ENCODE measurements at places on chromosomes 16 and 17. TPM values are rescaled to one million over a fixed set of nuclear protein-coding genes. Genes with fewer than 3 reads are reported as not detected.
A peak's percentile ranks its signal among the peaks of the same experiment; 100 is the strongest.

DNA sequence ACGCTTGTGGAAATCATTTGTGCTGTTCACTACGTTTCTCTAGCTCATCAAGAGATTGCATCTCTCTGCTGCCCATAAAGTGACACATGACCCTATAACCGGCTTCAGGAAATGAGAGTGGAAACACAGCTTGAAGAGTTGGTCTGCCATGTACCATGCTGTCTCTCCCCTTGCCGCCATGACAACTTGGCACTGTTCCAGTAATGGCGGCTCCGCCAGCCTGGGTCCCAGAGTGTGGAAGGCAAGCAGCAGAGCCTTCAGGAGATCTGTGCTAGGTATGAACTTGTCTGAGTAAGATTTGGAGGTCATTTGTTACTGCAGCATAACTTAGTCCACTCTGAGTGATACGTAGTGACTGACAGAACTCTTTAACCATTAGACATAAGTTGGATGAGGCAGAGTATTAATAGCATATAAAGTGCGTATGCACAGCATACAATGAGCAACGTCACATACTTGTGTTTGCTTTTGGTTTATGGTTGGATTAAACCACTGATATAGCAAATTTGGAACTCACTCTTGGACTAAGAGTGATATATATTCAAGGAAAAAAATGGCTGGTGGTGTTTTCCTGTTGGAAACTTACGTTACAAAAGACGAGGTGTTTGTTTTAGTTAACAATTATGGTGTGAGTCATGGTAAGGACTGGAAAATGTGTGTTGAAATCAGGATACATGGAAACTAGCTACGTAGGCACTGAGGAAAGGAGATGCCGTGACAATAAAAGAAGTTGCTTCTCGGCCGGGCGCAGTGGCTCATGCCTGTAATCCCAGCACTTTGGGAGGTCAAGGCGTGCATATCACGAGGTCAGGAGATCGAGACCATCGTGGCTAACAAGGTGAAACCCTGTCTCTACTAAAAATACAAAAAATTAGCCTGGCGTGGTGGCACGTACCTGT, 24.4 kb upstream of the PMP22 start:
- H3K4me1 ChIP-seq: no peaks in the 10 kb centered on the region
- H3K27ac ChIP-seq: no peak overlapping the region
- no peaks in the 10 kb centered on the region for H3K36me3 ChIP-seq
- H3K4me3 ChIP-seq: no peak overlapping the region

The CCDC144A gene
- total RNA-seq: 3.4 TPM

GRCh38 chr17:2192367-2193057, 111.1 kb downstream of the SMG6 start:
- no peak for DNase-seq
- H3K36me3 ChIP-seq: peaks cover 17% of the 10 kb centered on the region
- peaks cover 48% of the 10 kb centered on the region for H3K4me1 ChIP-seq
- no peaks in the 10 kb centered on the region for H3K27me3 ChIP-seq
- H3K4me3 ChIP-seq: no peak overlapping the region
- H3K27ac ChIP-seq: peak overlapping the region; percentile 45

GRCh38 chr16:68764862-68765261, 27.8 kb downstream of the CDH1 start:
- no peak overlapping the region for H3K4me3 ChIP-seq
- H3K36me3 ChIP-seq: no peaks in the 10 kb centered on the region
- no peaks in the 10 kb centered on the region for H3K27me3 ChIP-seq
- DNase-seq: no peak

Measured in esophagus muscularis mucosa (tissue), 4 donors.